Activated CD4-positive, alpha-beta memory T cell treated with anti-CD3 and anti-CD28 coated beads, Interleukin-2, amount 10 ng/mL, durations not matched to agents 7 days and 5 days (primary cell): ENCODE measurements at places on chromosomes 1 and 21. TPM values are rescaled to one million over a fixed set of nuclear protein-coding genes. Genes with fewer than 3 reads are reported as not detected.
A peak's percentile ranks its signal among the peaks of the same experiment; 100 is the strongest.

HSF2BP gene
- 0.15 TPM for total RNA-seq

KCND3 gene
- not detected for total RNA-seq

WRAP73 gene
- total RNA-seq = 34.7 TPM

SH2D1B gene
- total RNA-seq = not detected

PPP1R12B gene
- 16.7 TPM for total RNA-seq

PRDM16 gene
- 0.03 TPM for total RNA-seq

TNNI3K gene
- 0.43 TPM for total RNA-seq

LCE1C gene
- total RNA-seq = not detected

TFF2 gene
- not detected for total RNA-seq

TNFAIP8L2 gene
- 32.0 TPM for total RNA-seq

GNG12 gene
- total RNA-seq = 0.05 TPM

ZNF678 gene
- 4.9 TPM for total RNA-seq

ACBD6 gene
- total RNA-seq = 33.2 TPM

GRCh38 chr1:225608014-225608796 is 44.7 kb downstream of the ENAH start:
- no peak for DNase-seq

DNA sequence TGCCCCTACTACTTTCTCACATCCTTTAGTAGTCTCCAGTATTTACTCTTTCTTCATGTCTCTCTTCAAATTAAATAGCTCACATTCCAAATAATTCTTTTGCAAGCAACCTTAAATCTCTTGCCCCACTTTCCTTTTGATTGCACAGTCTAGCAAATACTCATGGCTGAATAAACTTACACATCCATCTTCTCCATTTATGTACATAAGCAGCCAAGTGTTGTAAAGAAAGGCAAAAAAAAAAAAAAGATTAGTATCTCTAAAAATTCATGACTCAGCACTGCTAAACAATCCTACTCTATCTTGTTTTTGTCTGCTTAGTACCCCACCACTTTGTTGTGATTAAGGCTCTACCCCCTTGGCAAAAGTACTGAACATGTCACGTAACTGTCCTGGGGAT is 42.6 kb downstream of the F13B start:
- DNase-seq = no peak

DNA sequence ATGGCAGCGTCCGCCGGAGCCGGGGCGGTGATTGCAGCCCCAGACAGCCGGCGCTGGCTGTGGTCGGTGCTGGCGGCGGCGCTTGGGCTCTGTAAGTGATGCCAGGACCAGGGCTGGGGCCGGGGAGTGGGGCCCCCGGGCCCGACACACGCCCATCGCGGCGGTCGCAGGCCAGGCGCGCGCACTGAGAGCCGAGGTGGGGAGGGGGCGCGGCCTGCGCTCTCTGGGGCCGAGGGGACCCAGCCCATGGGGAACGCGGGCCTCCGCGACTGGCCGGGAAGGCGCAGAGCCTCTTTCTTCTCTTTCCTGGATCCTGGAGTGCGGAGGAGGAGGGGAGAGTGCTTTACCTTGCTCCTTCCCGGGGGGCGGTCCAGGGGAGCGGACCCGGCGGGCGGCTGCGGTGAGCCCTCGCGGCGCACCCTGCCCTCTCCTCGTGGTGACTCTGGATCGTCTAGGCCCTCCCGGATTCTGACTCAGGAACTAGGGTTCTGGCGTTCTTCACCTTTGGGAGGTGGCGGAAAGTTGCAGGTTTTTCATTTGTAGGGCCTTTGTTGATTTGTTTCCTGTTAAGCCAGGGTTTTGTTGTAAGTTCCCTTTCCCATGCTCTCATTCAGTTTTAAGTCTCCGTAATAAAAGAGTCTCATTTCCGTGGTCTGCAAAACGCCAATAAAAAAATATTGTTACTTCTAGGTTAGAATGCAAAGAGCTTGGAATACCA is 529 bp downstream of the MPZL1 start:
- peak; percentile 27 for DNase-seq

- DNase-seq = no peak
These were observed 18.6 kb upstream of the PDZK1IP1 start for GRCh38 chr1:47208374-47208850.

- DNase-seq = no peak
These were observed 1809.6 kb downstream of the BRINP3 start for GRCh38 chr1:188668083-188668482.

GRCh38 chr1:93616996-93617669 is 64.5 kb downstream of the BCAR3 start:
- no peak for DNase-seq

DNA sequence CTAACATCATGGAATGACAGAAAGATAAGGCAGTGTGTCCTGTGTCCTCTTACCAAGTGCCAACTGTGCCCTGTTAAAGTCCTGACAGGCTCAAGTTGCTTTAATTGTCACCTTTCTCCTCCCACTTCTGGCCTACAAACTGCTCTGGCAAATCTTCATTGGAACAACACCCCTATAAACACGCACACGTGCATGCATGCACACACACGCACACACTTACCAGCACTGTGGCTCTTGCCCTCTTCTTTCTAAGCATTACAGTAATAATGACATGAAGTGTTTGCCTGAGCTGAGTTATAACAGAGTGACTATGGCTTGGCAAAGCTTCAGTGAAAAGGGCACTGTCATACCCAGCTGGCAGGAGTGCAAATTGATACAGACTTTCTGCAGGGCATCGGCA is 82.3 kb upstream of the SYT6 start:
- DNase-seq = no peak

- DNase-seq = no peak
These were observed 287.7 kb downstream of the HHAT start for GRCh38 chr1:210616356-210616755.

GRCh38 chr1:171405391-171405714 is 80.0 kb upstream of the PRRC2C start:
- no peak for DNase-seq

DNA sequence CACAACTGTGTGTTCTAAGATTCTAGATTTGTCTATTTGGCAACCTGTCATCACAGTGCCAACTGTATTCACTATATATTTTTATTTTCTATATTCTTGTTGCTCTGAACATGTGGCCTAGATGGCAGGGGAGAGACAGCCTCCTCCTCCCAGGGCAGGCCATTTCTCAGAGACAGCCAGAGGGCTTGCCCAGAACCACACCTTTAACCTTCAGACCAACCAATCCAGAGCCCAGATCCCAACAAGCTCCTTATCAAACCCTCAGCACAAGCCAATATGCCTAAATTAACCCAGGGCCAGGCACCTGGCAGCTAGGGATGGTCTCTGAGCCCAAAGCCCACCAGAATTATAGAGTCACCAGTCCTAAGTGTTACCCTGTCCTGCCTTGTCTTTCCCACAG is 19.3 kb downstream of the TRIM11 start:
- no peak for DNase-seq

- no peak for DNase-seq
These were observed 1.5 kb upstream of the PPP2R5A start for GRCh38 chr1:212283741-212284140.

- DNase-seq = no peak
These were observed 33.3 kb downstream of the ALG14 start for GRCh38 chr1:95039360-95040031.

DNA sequence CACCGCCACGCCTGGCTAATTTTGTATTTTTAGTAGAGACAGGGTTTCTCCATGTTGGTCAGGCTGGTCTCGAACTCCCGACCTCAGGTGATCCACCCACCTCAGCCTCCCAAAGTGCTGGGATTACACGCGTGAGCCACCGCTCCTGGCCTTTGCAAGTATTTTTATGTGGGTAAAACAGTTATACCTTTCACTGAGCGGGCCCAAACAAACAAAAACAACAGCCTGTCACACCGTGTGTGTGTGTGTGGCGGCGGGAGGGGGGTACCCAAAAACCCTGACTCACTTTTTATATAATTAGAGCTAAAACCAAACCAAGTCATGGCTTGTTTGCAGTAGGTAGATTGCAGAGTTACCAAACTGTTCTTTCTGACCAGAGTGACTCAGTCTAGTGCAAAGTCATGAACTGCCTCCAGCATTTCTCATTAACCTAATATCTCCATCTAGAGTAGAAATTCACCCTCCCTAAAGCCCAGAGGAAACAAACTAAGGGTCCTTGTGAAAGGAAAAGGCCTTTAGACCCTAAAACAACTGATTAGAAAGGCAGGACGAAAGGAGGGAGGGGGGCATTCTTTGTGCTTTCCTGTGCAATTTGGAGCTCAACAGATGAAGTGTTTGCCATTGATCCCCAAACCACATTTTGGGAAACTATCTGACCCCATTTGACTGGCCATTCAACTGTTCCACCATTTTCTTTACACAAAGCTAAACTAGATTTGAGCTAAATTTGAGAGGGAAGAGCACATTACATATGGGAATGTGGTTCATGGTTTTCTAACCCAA is 181.0 kb downstream of the DHRS3 start:
- no peak for DNase-seq

GRCh38 chr1:38336961-38337360 is 290.4 kb upstream of the POU3F1 start:
- DNase-seq = no peak

DNA sequence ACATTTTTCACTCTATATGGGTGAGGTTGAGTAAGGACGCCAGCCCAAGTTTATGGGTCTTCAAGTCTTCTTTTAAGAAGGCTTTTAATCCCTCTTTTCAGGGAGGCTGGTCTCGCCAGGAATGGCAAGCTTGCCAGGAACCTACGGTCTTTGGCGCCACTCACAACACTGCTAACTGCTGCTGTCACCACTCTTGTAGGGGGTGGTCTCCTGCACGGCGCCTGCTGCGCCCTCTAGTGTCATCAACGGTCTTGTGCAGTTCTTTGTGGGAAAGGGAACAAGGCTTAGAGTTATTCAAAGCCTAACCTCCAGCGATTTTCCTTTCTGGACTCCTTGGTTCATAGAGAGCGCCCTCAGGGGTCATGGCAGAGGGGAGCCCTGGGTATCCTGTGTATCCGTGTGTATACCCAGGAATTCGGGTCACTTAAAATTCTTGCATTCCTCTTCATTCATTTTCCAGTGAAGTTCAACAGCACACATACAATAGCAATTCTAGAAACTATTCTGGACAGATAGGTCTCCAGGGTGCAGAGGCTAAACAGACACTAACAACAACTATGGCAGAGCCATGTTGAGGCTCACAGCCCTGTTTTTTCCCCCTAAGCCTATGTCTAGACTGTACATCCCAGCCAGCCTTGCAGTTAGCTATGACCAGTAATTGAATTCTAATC is 392.8 kb upstream of the CAMK1G start:
- DNase-seq = peak; percentile 21

DNA sequence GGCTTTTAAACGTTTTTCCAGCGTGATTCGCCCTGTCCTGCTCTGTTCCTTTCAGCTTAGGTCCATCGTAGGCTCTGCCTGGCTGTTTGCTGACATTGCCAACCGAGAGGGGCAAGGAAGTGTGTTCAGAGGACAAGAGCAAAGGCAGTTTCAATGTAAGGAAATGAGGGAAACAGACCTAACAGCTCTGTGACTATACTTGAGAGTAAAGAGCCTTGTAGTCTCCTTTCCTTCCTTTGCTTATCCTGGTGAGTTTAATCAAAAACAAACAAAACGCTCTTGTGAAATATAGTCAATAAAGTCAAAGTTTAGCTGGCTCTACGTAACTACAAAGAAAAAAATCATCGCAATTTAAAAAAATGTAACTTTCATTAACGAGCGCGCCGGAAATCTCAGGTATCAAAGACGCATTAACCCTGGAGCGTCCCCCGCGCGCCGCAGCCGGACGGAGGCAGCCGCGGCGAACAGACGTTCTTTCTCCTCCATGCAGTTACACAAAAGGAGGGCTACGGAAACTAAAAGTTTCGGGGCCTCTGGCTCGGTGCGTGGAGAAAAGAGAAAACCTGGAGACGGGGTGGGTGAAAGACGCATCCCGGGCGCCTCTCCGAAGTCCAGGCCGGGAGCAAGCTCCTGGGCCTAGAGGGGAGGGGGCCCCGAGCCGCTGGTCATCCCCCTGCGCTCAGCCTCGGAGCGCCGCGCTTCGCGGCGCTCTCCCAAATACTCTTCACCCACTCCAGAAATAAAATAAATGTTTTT is 617 bp upstream of the ADGRL2 start:
- no peak for DNase-seq

DNA sequence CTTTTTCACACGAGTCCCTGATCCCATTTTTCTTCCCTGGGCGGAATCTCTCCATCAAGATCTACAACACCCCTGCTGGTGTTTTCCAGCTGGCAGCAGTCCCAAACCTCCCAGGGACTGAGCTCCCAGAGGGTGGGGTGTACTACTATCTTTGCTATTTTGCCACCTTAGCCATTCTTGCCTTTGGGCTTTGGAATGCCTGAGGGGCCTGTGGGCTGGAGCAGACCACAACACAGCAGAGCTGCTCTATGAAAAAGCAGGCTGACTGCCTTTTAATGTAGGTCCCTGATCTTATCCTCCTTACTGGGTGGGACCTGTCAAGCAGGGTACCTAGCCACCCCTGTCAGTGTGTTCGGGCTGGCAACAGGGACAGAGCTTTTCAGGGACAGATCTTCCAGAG is 91.9 kb downstream of the KCNT2 start:
- DNase-seq = no peak

DNA sequence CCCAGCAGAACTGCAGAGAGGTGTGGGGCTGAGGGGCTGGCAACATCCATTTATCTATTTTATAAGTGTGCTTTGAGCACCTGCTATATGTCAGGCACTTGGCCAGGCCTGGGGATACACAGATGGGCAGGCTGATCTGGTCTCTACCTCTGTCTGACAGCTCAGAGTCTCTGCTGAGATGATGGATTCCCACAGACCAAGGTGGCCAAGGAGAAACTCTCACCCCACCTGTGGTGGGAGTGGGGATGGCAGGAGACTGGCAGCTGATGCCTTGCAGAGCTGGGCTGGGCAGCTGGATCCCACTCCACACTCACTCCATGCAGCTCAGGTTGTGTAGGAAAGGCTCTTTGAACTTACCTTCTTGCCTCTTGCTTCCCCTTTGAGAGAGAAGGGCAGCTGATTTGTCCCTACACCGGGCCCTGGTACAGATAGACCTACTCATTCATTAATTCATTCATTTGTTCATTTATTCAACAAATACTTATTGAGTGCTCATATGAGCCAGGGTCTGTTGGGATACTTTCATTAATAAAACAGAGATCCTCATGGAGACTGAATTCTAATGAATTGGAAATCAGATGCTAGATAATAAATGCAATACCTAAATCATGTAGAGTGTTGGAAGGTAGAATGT is 9.0 kb downstream of the ADORA1 start:
- DNase-seq = no peak

GRCh38 chr1:214271174-214271858 is 9.6 kb upstream of the SMYD2 start:
- DNase-seq = no peak

DNA sequence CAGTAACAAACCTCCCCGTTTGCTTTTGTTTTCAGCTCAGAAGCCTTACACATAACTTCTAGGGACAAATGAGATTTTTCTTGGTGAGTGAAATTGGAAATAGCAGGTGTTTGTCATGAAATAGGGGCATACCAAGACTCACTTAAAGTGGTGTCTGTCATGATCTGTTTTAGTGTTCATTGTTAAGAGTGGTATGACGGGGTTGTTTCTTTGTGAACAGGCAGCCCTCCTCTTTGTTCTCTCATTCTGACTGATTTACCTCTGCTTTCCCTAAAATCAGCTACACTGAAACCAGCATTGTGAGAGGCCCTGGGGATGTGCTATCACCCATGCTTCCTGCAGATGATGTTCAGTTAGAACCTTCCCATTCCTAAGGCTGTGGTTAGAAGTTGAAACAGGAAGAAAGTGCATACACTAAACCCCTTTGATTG is 2.5 kb upstream of the ERO1B start:
- no peak for DNase-seq
